ENCODE measurements at places on chromosomes 3 and 15.

DNA sequence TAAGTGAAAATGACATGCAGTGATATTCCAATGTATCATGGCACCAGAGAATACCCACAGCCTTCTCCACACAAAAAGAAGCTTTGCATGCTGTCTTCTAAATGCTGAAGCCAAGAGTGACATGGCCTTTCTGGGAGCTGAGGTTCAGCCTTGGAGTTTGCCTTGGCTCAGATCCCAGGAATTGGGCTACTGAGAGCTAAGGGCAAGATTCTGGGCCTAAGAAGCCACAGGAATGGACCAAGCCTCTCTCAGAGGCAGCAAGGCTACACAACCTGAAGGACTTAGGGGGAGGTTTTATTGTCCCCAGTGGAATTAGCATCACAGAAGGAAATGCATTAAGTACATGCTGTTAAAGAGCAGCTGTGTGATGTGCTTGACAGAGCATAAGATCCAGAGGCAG lies 1078.5 kb downstream of the TUSC7 start:
- peak; percentile 32 for DNase-seq

- no peak for DNase-seq
These were observed 47.6 kb upstream of the SPPL2A start for GRCh38 chr15:50813089-50813488.

DNA sequence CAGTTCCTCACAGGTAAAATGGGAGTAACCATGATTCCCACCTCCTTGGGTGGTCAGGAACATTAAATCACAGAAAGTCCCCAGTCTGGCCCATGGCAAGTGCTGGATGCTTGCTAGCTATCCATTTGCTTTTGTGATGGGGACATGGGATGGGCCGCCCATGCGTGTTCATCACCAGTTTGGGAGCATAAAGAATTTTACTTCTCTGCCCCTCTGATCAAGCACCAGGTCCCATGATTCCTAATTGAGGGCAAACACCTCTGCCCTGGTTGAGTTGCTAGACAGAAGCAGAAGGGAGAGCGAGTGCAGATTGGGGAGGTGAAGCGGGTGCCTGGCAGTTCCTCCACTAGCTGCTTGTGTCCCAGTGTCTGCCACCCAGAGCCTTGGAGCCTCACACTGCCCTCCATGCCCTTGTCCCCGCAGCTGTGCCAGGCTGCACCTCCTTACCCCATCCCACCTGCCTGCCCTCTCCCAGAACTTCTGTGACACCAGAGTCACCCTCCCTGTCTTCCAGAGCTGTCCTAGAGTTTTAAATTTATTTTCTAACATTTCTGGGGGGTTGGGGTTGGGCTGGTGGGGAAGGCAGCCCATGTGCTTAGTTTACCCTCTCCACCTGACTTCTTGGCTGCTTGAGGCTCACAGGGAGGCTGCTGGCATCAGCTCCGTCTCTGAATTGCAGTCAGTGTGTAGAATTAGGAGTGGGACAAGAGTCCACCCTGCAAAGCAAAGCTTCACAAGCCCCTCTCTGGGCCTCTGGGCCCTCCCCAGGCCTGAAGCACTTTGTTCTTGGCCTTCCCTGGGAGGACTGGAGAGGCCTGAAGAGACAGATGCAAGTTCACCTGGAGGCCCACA lies 18.4 kb downstream of the CFAP100 start:
- DNase-seq, result no peak

DNA sequence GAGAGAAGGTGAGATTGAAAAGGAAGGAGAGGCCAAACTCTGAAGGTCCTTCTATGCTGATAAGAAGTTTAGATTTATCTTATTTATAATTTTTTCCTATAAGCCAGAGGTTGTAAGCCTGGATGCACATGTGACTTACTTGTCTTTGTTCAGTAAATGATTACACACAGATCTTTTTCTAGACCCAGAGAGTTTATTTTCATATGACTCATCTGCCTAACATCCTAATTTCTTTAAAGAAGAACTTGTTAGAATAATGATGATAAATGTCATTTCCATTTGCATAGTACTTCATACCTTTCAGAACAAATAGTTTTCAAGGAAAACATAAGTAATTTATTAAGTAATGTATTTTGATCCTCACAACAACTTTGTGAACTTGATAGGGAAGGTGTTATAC lies 434.8 kb upstream of the DPH6 start:
- no peak for DNase-seq

DNA sequence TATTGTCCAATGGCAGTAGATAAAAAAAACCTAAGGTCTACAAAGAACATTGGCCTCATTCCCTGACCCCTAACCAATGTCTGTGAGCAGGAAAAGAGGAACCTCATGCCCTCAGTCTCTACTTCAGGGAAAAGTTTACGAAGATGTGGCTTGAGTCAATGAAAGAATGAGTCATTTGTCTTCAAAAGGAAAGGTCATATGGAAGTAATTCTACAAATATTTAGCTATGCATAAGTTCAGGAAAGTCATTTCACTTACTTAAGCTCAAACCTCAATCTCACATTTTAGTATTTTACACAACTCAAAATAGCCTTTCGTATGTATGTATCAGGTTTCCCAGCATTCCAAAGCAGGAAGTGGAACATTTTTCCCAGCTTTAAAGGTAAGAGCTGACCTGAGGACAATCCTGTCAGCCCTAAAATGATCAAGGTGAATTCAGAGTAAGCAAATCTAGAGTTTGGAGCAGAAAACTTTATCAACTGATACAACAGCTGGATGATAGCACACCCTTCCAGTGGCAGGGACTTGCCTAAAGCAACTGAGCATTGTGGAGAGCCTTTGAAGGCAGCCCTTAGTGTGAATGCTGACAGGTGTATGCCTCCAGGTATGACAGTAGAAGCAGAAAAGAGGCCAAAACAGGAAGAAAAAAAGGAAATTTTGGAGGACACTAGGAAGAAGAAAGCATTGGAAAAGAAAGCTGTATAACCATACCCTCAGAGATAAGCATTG lies 53.9 kb upstream of the ACKR4 start:
- peak; percentile 89 for DNase-seq
